ENCODE measurements at places on chromosomes 3 and 15. TPM values are rescaled to one million over a fixed set of nuclear protein-coding genes. Genes with fewer than 3 reads are reported as not detected.

DNA sequence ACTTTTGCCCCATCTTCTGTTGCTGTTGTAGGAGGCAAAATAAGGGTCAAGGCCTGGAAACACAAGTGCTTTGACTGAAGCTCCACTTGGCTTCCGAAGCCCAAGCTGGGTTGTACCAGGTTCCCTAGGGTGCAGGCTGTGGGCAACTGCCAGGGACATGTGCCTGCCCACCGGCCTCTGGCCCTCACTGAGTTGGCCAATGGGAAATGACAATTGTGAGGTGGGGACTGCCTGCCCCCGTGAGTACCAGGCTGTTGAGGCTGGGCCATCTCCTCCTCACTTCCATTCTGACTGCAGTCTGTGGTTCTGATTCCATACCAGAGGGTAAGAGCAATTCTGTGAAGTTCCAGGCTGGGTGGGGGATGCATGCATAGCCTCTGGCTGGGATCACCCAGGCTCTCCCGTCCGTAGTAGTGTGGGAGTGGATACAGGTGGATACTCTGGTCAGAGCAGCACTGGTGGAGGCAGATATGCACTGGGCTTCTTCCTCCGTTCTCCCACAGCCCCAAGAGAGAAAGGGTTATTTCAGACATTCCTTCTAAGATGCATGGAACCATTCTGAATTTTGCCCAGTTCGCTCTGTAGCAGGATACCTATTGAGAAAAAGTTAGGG is at the start of gene ADIPOQ:
TSS of gene ADIPOQ (plus strand) at position 285 of the 613 bp plus-strand sequence. CDS start 10,349 bp downstream, outside the sequence.
- DNase-seq: no peak

DNA sequence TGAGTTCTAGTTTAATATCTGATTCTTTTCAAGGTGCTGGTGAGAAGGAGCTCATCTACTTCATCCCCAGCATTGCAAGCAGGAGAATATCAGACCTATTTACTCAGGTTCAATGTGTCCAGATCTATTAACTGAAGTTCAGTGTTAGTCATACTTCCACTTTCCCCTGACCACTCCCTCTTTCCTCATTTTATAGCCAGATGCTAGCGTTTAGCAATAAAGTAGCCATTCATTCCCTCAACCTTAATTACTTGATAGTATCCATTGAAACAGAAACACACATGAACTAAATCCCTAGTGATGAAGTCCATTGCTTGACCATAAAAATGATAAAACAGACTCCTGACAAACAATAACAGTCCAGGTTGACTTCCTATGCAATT is 60.0 kb downstream of the RPL22L1 start:
- no peak for DNase-seq

- no peak for DNase-seq
Measured at GRCh38 chr3:97001611-97002010, 187.2 kb downstream of the EPHA6 start.

- no peak for DNase-seq
Measured at GRCh38 chr3:40876496-40876895, 322.8 kb upstream of the CTNNB1 start.

DNA sequence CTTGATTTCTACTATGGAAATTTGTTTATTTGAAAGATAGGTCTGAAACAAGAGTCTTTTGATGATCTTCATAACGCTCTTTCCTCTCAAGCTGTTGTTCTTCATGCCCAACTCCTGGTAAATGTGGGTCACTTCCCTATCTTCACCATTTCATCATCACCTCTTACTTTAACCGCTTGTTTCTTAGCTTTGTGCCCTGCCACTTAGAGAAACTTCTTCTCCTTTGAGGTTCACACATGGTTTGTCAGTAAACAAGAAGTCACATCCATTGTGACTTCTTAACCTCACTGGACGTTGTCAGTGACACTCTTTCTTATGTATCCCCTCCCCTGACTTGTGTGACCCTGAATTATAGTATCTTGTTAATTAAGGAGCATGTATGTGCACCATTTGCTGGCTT is 16.9 kb upstream of the P2RY13 start:
- no peak for DNase-seq

GRCh38 chr15:40130118-40130517 is 21.4 kb upstream of the BMF start:
- DNase-seq: no peak

- DNase-seq: no peak
Measured at GRCh38 chr3:155208183-155208800, 85.2 kb downstream of the STRIT1 start.

- DNase-seq: no peak
Measured at GRCh38 chr3:24765399-24765798, 270.7 kb upstream of the THRB start.

DNA sequence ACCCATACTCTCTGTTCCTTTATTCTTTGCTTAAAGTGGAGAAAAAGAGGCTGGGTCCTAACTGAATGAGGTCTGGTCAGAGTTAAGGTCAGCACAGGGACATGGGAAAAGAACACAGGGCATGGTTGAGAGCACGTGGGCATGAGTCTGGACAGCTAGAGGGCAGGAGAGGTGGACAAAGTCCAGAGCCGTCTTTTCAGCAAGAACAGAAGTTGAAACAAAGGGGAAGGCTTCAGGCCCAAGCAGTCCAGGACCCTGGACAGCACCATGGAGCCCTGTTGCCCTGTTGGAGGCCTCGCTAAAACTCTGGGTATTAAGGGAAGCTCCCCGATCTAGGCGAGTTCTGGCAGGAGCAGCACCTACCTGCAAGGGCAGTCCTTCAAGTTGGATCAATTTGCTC is 50.7 kb downstream of the XYLB start:
- no peak for DNase-seq

Gene RBSN
- 9.1 TPM for polyA plus RNA-seq

Gene SNTN
- not detected for polyA plus RNA-seq

Gene FETUB
- not detected for polyA plus RNA-seq

All from A549 (cell line).